ENCODE measurements at places on chromosomes 2 and 18. TPM values are rescaled to one million over a fixed set of nuclear protein-coding genes. Genes with fewer than 3 reads are reported as not detected.

The AAK1 gene
- 4.7 TPM for total RNA-seq

The DLX1 gene
- total RNA-seq, result not detected

The ABCB11 gene
- total RNA-seq, result not detected

- H3K36me3 ChIP-seq, result no peaks in the 10 kb centered on the region
- H3K27me3 ChIP-seq, result no peaks in the 10 kb centered on the region
- no peak overlapping the region for H3K4me3 ChIP-seq
Observed at GRCh38 chr18:49819823-49820671, 6.7 kb upstream of the ACAA2 start.

GRCh38 chr18:62118328-62118727, 68.5 kb downstream of the PIGN start:
- H3K36me3 ChIP-seq, result peaks cover 20% of the 10 kb centered on the region
- no peak overlapping the region for H3K4me3 ChIP-seq
- no peak for DNase-seq

DNA sequence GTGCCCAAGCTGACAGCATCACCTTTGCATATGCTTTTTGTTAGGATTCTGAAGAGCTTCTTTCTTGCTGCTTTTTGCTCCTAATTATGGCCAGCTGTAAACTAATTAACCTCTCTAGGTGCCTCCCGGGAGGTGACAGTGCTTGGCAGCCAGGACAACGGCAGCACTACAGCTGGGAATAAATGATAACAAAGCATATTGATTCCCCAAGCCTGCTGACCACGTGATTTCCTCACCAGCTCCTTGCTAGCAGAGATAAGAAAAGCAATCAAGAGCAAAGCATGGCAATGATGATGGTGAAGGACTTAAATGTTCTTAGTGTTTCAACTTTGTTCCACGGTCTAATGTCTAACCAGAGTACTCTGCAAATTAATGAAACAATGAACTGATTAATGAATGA, 1074.4 kb upstream of the GYPC start:
- H3K27me3 ChIP-seq, result no peaks in the 10 kb centered on the region
- no peak for DNase-seq
- no peaks in the 10 kb centered on the region for H3K36me3 ChIP-seq

DNA sequence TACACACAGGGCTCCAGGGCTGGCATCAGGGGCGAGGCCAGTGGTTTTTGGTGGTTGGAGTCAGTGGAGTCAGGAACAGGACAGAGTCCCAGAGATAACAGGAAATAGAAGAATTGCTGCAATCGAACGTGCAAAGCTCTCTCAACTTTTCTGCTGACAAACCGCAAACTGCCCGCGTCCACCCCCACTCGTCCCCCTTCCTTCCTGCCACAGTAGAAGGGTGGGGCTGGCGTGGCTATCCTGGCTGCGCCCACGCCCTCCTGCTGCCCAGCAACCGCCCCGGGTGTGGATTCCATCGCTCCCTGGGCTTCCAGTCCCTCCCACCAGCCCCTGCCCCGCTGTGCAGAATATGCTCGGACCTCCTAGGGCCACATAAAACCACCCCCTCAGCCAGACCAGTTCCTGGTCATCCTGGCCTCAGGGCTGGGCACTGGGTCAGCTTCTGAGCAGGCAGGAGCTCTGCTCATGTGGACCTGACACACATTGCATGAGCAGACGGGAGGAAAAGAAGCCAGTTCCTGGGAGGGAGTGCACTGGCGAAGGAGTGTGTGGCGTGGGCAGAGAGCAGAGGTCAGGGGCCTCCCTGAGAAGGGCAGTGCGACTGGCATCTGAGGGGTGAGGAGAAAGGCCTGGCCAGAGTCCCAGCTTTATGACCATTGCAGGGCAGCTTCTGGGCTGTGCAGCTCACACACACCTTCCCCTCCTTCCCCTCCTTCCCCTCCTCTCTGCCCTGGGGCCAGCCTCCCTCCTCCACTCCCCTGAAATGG, 85.4 kb upstream of the ATG16L1 start:
- peaks cover 45% of the 10 kb centered on the region for H3K36me3 ChIP-seq
- no peaks in the 10 kb centered on the region for H3K27me3 ChIP-seq
- no peak overlapping the region for H3K4me3 ChIP-seq
- H3K27ac ChIP-seq, result no peak overlapping the region
- no peaks in the 10 kb centered on the region for H3K4me1 ChIP-seq
- DNase-seq, result no peak

- H3K4me3 ChIP-seq, result no peak overlapping the region
- H3K27ac ChIP-seq, result no peak overlapping the region
- peaks cover 17% of the 10 kb centered on the region for H3K36me3 ChIP-seq
- no peaks in the 10 kb centered on the region for H3K27me3 ChIP-seq
- DNase-seq, result no peak
- peaks cover 2% of the 10 kb centered on the region for H3K4me1 ChIP-seq
Observed at GRCh38 chr2:106108351-106108750, 85.8 kb downstream of the UXS1 start.

DNA sequence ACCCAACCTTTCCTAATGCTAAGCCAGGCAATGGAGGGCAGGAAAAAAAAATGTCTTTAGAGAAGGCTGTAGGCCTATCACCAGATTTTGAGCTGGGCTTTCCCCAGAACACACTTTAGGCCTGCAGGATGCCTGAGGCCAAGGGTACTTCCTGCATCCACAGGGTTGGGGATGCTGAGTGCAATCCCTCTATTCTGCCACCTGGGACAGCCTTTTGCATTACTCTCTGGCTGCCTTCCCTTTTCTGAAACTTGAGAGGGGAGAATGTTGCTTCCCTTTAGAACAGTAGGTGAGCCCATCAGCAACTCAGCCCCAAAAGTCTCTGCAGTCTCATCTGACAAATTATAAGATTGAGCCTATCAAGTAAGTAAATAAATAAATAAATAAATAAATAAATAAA, 195.2 kb downstream of the SLC8A1 start:
- DNase-seq, result no peak
- H3K4me3 ChIP-seq, result no peak overlapping the region
- no peaks in the 10 kb centered on the region for H3K27me3 ChIP-seq
- H3K36me3 ChIP-seq, result no peaks in the 10 kb centered on the region

GRCh38 chr18:13917401-13917800, 2.1 kb upstream of the MC2R start:
- H3K36me3 ChIP-seq, result no peaks in the 10 kb centered on the region
- H3K4me3 ChIP-seq, result no peak overlapping the region
- H3K27ac ChIP-seq, result no peak overlapping the region
- DNase-seq, result no peak
- H3K27me3 ChIP-seq, result peaks cover 2% of the 10 kb centered on the region

Data from activated B cell treated with CpG ODN at 0.5 μM for 24 hours (primary cell).